ENCODE measurements at places on chromosomes 3 and 15.

DNA sequence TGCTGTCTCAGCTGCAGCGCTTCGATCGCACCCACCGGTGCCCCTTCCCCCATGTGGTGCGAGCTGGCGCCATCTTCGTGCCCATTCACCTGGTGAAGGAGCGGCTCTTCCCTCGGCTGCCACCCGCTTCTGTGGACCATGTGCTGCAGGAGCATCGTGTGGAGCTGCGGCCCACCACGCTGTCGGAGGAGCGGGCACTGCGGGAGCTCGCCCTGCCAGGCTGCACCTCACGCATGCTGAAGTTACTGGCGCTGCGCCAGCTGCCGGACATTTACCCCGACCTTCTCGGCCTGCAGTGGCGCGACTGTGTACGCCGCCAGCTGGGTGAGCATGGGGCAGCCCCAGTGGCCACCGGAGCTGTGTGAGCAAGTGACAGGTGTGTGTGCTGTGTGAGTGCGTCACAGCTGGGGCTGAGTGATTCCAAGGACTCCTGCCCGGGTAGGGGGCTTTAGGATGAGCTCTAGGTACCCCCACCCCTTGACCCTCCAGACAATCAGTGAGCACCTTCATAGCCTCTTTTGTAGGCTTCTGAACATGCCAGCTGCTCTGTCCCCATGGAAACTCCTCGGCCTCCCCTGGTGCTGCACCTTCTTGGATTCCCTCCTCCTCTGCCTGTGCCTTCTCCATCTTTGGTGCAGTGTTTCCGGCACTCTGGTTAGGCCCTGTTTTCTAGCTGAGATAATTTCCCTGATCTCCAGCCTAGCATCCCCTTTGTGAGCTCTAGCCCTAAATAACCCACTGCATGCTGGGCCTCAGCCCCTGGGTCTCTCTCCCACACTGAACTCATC is 7.0 kb downstream of the C15orf39 start:
- no peak for DNase-seq

- no peak for DNase-seq
These were observed 213.3 kb upstream of the THRB start for GRCh38 chr3:24707936-24708335.

DNA sequence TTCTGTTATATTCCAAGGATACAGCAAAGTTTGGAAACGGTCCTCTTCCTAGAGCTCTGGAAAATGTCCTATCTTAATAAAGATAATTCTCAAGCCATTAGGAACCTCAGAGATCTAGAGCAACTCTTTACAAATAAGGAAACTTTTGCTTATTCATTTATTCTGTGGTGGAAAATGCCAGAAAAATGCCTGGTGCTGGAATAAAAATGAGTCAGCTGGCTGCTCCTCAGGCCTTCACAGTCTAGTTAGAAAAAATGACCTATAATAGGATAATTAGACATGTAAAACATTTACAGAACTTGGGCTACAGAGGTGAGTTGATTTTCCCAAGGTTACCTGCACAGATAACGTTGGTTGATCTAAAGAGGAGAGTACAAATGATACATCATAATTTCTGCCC is 372.5 kb downstream of the NLGN1 start:
- DNase-seq = no peak

DNA sequence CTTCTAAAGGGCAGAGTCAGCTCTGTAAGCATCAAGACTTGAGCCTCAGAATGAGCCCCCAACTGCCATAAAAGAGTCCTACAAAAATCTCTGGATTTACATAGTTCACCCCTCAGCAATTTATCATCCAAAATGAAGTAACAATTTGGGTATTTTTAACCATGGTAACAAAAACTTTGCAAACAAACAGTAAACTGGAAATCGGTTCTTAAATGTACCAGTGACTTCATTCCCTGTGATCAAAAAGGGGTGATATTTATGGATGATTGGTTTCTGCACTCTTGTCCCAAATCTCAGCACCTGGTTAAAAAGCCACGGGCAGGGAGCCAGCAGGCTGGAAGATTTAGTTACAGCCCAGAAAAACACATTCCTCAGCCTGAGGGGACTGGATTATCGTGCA is 73.6 kb downstream of the TFG start:
- no peak for DNase-seq

DNA sequence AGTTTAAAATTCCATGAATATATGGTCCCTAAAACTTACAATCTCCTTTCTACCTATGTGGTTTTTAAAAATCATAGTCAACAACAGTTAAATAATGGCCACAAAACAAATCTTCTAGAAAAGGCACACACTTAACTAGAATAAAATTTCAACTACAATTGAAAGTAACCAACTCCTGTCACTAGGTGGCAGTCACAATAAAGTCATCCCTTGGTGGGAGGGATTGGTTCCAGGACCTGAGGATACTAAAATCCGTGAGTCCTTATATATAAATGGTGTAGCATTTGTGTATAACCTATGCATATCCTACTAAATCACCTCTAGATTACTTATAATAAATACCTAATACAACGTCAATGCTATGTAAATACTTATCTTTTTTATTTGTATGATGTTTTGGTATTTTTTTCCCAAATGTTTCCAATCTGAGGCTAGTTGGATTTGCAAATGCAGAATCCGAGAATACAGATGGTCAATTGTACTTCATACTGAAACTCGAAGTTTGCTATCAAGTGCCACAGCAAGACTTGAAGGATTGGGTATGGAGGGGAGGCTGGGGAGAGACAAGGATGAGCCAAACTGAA is 172.6 kb downstream of the FMN1 start:
- no peak for DNase-seq

DNA sequence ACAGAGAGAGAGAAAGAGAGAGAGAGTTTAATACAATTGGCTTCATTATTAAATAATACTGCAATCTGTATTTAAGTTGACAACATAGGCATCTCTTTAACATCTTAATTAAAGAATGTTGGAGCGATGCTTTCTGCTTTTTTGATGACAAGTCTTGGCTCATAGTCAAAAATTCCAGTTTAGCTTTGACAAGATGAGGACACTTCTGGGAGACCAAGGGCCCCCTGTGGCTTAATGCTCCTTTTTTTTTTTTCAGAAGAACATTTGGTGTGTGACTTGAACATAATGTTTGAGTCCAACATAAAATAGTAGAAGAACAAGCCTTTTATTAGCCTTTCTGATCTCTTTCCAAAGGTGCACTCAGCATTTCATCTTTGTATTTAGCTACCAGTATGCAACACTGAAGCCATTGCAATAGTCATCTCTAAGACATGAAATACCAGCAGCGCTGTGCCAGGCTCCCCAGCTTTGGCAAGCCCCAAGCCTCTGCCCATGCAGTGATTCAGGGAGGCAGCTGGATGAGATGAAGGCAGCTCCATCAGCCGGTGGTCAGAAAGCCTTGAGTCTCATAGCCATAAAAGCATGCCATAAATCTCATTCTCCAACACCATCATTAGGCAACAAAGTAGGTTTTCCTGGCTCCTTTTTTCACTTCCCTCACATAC is 349.4 kb upstream of the SEMA6D start:
- no peak for DNase-seq

GRCh38 chr3:70426071-70426470 is 113.6 kb upstream of the MDFIC2 start:
- DNase-seq = no peak

GRCh38 chr15:38373016-38373415 is 80.9 kb upstream of the FAM98B start:
- DNase-seq = no peak

DNA sequence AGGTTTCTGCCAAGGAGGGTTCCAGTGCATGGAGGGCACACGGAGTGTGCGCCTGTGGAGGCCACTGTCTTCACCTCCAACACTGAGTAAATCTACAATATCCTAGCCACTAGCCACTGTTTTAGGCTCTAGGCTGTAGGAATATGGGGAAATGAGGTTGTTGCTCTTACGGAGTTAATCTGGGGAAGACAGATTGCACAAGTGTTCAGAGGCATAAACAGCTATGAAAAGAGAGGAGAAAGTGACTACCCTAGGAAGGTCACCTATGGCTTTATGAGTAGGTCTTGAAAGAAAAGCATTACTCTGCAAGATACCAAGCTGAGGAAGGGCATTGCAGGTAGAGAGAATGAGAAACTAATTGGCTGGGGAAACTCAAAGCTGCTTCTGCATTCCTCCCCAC is 85.7 kb downstream of the CYP19A1 start:
- DNase-seq = no peak

DNA sequence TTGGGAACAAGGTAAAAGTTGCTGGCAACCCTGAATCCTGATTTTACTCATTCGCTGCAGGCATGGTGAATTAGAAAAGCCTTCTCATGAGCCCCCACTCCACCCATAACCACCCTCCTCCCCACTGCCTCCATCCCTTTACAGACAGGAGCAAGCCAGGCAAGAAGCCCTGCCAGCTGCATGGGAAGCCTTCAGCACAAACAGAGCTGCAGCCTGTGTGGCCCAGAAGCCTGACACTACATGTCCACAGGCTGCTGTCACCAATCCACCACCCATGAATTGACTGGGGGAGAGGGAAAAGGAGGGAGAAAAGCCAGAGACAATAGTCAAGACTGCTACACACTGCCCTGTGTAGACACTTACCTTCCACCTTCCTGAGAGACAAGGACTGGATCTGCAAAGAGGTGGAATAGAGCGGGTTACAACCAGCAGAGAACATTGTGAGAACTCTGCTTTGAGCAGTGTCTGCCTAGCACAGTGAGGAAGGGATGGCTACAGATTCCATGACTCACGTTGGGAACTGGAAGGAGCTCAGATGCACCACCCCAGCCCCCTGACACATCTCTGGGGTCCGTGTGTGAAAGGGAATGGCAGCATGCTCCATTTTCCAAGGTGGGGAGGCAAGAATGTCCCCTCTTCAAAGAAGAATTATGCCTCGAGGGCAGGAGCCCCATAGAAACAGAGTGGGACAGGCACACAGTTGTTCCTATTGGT is 33.9 kb downstream of the DZIP1L start:
- DNase-seq = no peak

GRCh38 chr3:25191673-25192072 is 236.4 kb upstream of the RARB start:
- DNase-seq = no peak
